ENCODE measurements at places on chromosomes 16 and 17. TPM values are rescaled to one million over a fixed set of nuclear protein-coding genes. Genes with fewer than 3 reads are reported as not detected.

Gene OR3A2
- not detected for polyA plus RNA-seq

Gene HS3ST6
- polyA plus RNA-seq: not detected

Gene HCRT
- not detected for polyA plus RNA-seq

Gene STX8
- 43.2 TPM for polyA plus RNA-seq

Gene GPR179
- 0.03 TPM for polyA plus RNA-seq

Gene TBC1D3H
- not detected for polyA plus RNA-seq

Gene ZNF778
- 1.6 TPM for polyA plus RNA-seq

Gene WNT9B
- polyA plus RNA-seq: 0.53 TPM

Gene PLA2G10
- not detected for polyA plus RNA-seq

Gene RAB26
- 3.3 TPM for polyA plus RNA-seq

Gene CCL17
- polyA plus RNA-seq: not detected

Gene KRT17
- not detected for polyA plus RNA-seq

Gene PLD2
- polyA plus RNA-seq: 5.3 TPM

Gene SLC35G6
- polyA plus RNA-seq: not detected

Gene NIP7
- 11.1 TPM for polyA plus RNA-seq

Gene CIBAR2
- not detected for polyA plus RNA-seq

Gene WIPI1
- 57.1 TPM for polyA plus RNA-seq

Gene TSPOAP1
- 19.0 TPM for polyA plus RNA-seq

Gene MAPK8IP3
- polyA plus RNA-seq: 29.5 TPM

Gene SMPD3
- 0.15 TPM for polyA plus RNA-seq

Gene ABCC11
- 0.03 TPM for polyA plus RNA-seq

Gene PNMT
- 13.0 TPM for polyA plus RNA-seq

Gene SPHK1
- polyA plus RNA-seq: 20.5 TPM

Gene C17orf75
- polyA plus RNA-seq: 12.5 TPM

Gene KRTAP4-4
- not detected for polyA plus RNA-seq

Gene TNS4
- not detected for polyA plus RNA-seq

Gene CD300LB
- not detected for polyA plus RNA-seq

Gene CCL11
- polyA plus RNA-seq: 3.0 TPM

Gene SLFN11
- 7.8 TPM for polyA plus RNA-seq

Gene TOM1L2
- 122 TPM for polyA plus RNA-seq

Gene COX6A2
- 10,029 TPM for polyA plus RNA-seq

Gene SBK1
- polyA plus RNA-seq: 2.9 TPM

Gene TEX14
- 0.04 TPM for polyA plus RNA-seq

Gene PSMC3IP
- polyA plus RNA-seq: 2.1 TPM

Gene BAIAP3
- 2.6 TPM for polyA plus RNA-seq

Gene SARM1
- polyA plus RNA-seq: 3.7 TPM

Gene PRDM7
- polyA plus RNA-seq: not detected

Gene TTC19
- polyA plus RNA-seq: 10.3 TPM

Gene CDH13
- polyA plus RNA-seq: 99.4 TPM

Gene TMEM220
- 3.2 TPM for polyA plus RNA-seq

Gene NECAB2
- 1.2 TPM for polyA plus RNA-seq

Gene C16orf89
- polyA plus RNA-seq: 4.2 TPM

Gene MFAP4
- 29.0 TPM for polyA plus RNA-seq

Gene ASGR2
- not detected for polyA plus RNA-seq

Gene KRT38
- polyA plus RNA-seq: not detected

Gene BCL6B
- polyA plus RNA-seq: 5.9 TPM

Gene SMTNL2
- polyA plus RNA-seq: 2.1 TPM

Gene CCL22
- not detected for polyA plus RNA-seq

Data from heart left ventricle (tissue), 16 donors.